ENCODE measurements at places on chromosomes 7 and 10. TPM values are rescaled to one million over a fixed set of nuclear protein-coding genes. Genes with fewer than 3 reads are reported as not detected.

DNA sequence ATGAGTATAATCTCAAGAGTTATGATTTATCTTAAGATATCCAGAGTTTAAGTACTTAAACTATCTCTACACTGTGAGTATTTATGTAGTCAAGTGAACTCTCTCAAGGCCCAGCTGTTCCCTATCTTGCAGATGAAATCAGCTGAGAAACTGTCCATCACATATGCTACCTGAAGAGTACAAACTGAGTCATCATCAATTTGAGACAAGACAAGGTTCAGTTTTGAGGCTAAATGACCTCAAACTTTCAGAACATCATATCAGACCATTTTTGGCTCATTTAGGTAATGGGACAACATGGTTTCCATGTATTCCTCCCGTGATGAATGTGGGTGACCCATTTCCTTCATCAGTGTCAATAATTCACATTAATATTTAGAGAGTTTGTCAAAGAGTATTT lies 53.1 kb upstream of the AUTS2 start:
- no peak for DNase-seq

GRCh38 chr7:92835851-92836488 lies 403 bp downstream of the CDK6 start:
- DNase-seq: peak; percentile 33

- DNase-seq: no peak
Measured at GRCh38 chr7:151387161-151388006, 22.5 kb downstream of the WDR86 start.

- DNase-seq: peak; percentile 95
Measured at GRCh38 chr10:92591550-92592022, 1.3 kb upstream of the KIF11 start.

GRCh38 chr7:157679607-157680006 lies 342.8 kb downstream of the DNAJB6 start:
- no peak for DNase-seq

- DNase-seq: no peak
Measured at GRCh38 chr10:75651417-75651816, 220.0 kb downstream of the LRMDA start.

DNA sequence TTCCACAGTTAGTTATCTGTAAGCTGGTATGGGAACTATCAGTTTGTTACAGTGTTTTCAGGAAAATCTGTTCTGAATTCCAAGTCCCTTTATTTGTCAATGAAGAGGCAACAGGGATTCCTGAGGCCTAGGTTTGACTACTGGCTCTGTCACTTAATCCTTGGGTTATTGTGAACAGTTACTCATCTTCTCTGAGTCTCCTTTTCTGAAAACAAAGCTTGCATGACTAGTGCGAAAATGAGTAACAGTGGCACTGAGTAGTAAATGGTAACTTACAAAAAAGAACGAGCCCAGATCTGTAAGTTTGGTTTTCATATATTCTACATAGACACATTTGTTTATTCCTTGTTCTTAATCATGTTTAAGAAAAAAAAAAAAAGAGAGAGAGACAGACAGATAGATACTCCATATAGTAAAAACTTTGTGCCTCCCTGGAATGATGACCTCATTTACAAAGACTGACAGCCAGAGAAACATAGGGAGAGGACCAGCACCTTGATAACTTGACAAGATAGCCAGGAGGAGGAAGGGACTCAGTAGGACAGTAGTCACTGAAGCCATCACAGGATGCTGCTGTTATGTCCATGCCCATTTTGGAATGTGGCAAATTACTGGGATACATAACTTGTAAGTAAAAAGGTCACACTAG lies 1.9 kb downstream of the MRPS33 start:
- no peak for DNase-seq

GRCh38 chr10:113096128-113096996 lies 146.3 kb downstream of the TCF7L2 start:
- no peak for DNase-seq

- no peak for DNase-seq
Measured at GRCh38 chr10:60096761-60097513, 190.6 kb upstream of the CCDC6 start.

GRCh38 chr10:11789306-11789705 lies 33.9 kb upstream of the PROSER2 start:
- DNase-seq: no peak

DNA sequence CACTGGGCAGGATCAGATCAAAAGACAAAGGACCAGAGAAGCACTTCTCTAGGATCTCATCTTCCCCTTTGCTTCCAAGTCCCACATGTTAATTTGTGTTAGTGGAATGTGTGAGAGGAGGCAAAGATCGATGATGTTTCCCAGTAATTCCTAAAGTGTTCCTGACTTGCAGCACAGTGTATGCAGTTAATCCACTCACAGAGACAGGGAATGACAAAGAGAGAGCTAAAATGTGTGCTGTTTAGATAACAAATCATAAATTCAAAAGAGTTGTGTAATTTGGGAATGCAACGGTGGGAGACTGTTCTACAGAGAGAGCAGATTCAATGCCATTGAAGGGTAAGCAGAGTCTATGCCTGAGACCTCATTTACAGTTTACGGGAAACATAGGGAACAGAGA lies 132.0 kb upstream of the SVIL start:
- no peak for DNase-seq

DNA sequence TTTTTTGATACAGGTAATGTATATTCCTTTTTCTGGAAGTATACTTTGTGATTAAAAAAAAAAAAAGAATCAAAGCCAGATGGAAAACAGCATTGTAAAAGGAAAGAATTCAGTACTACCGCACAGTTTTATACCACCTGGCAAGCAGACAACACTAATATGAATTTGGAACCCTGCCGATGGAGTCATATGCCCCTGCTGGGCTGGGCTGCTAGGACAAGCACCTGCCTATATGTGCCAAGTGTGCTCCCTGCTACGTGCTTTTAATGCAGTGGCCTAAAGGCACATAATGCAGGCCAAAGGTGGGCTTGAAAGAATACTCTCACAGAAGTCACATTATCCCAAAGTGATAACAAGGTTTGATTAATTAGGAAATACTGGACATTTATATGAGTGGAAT lies 29.8 kb upstream of the WAC start:
- no peak for DNase-seq

Gene CHAT
- not detected for total RNA-seq

Gene VAX1
- not detected for total RNA-seq

Gene NAT16
- total RNA-seq: not detected

Gene HSPA12A
- total RNA-seq: 23.4 TPM

Gene WIPF3
- total RNA-seq: 3.8 TPM

Gene NANOS1
- 5.0 TPM for total RNA-seq
